ENCODE measurements at places on chromosomes 11 and 22.

DNA sequence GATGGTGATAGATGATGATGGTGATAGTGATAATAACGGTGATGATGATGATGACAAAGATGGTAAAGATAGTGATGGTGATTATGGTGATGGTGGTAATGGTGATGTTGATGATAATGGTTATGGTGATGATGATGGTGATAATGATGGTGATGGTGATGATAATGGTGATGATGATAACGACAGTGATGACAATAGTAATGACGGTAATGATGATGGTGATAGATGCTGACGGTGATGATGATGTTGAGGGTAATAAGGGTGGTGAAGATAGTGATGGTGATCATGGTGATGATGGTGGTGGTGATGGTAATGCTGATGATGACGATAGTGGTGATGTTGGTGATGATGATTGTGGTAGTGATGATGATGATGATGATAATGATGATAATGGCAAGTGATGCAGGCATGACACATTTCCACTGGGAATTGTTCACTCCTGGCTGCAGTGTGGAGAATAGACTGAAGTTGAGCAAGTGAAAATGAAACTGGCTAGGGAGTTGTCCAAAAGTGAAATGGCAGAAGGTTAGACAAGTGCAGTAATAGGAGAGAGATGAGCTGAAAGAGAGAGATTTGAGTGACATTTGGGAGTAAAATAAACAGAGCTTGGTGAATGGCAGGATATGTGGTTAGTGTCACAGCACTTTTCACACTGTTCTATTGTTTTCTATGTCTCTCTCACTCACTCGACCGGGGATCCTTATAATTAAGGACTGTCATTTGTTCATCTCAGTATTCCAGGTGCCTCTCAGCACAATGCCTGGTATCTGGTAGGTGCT is 992.5 kb downstream of the OPCML start:
- no peak for DNase-seq

DNA sequence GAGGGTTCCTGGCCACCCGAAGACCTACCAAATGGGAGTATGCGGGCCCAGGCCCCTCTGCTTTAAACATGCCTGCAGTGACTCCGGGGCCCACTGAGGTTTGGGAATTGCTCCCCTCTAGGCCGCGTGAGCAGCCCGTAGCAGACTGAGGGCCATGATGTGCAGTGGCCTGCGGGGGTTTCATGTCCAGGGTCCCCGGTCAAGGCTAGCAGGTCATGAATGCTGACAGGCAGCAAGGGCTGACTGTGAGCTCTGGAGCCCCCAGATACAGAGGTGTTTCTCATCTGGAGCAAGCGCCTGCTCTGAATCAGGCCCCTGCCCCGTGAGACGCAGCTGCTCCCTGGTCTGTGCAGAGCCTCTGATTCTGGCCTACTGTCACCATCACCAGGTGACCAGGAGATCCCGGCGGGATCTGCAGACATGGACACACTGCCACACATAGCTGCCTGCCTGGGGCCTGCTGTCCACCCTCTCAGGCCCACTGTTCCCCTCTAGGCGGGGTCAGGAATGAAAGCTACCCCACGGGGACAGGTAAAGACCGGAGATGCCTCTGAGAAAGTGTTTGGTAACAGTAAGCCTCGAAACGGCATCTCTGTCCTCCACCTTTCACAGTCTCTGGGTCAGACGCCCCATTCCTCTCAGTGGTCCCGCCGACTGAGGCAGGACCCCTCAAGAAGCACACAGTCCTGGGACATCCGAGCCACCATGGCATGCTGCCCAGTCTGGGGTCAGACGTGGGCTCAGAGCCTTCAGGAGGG is 73.3 kb downstream of the PARVB start:
- no peak for DNase-seq

DNA sequence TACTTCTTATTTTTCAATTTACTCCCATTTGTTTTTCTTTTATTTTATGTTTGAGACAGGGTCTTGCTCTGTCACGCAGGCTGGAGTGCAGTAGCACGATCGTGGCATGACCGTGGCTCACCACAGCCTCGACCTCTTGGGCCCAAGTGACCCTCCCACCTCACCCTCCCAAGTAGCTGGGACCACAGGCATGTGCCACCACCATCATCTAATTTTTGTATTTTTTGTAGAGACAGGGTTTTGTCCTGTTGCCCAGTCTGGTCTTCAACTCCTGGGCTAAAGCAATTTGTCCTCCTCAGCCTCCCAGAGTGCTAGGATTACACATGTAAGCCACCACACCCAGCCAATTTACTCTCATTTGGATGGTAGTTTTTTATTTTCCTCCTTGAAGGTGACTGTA is 679.3 kb upstream of the CCDC179 start:
- no peak for DNase-seq

DNA sequence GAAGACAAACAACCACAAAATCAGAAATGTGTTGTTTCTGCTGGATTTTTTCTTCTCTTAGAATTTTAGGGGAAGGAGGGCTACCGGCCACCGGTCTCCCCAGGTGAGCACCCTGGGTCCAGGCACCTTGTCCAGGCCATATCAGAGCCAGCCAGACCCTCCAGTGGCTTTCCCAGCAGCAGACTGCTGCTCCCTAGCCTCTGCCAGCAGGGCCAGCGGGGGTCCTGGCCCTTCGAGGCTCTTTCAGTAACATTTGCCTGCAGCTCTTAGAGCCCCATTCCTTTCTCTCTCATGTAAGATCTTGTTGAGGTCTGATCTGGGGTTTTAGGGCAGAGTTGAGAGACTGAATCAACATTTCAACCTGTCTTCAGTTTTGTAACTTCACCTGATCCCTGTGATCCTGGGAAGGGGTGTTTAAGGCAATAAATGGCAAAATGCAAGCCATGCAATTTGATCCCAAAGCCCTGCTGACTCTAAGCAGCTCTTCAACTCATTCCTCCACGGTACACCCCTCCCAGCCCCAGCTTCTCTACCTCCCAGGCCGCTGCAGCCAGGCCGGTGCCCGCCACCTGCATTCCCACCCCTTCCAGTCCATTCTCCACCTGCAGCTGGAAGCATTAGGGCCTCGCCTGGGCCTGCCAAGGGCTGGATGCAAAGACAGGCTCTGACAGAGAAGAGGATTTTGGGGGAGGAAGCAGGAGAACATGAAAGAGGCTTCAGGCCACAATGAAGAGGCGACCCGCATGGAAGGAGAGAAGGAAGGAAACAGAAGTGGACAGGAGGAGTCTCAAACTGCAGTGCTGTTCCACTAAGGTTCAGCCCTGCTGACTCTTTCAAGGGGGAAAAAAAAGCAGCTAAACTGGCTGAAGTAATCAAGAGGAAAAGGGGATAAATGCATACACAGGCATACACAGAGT is 113.0 kb upstream of the FGF3 start:
- DNase-seq: no peak

- no peak for DNase-seq
Observed at GRCh38 chr11:11978792-11979487, 29.5 kb downstream of the DKK3 start.

DNA sequence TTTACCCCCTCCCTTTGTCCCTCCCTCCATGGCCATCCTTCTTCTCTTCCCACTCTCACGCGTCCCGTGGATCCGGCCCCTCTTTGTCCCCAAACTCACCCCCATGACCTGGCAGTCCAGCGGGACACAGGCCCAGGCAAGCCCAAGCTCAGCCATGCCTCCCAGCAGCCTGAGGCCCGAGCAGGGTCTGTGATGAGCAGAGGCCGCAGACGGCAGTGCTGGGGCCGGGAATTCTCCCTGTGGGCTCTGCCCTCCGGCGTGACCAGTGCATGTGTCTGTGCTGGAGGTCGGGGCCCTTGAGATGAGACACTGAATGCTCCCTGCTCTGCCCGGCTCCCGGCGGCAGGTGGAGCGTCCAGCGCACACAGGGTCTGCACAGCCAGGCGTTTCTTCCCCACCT is 237.9 kb downstream of the BRD1 start:
- no peak for DNase-seq

DNA sequence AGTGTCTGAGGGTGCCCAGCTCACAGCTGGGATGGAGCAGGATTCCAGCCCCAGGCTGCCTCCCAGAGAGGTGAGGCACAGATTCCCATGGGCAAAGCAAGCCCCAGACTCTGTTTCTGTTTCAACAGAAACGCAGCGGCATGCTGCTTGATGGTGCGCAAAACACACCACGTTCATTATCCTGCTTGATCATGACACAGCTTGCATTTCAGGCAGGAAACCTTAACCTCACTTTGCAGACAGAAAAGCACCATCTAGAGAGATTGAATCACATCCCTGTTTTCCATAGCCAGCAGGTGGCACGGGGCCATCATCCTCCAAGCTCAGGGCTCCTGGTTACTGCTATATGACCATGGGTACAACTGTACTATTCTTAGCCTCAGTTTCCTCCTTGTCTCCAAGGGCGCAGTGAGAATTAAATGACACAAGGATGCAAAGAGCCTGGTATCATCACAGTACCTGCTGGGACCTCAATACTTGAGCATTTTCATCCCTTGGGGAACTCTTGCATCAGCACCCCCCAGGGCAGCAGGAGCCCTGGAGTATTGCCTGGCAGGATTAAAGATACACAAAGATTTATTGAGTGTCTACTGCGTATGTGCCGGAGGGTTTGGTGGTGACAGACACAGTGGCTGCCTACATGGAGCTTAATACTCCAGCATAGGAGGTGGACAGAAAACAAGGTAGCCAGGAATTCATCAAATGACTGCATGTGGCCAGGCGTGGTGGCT is 110.0 kb downstream of the TP53I11 start:
- DNase-seq: no peak

DNA sequence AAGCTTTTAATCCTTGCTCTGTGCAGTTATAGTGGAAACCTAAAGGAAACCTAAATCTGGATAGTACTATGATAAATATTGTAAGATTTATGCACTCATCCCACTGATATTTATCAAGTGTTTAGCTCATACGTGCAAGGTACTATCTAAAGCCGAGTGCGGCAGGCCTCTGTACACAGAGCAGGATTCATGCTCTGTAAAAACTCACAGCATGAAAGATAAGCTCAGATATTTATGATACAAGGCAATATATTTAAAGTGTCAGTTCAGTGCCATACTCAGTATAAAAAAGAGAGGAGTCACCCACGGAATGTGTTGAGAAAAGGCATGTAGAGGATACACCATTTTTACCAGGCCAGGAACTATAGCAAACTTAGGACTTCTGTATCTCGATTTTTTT is 66.2 kb downstream of the MAML2 start:
- DNase-seq: no peak

DNA sequence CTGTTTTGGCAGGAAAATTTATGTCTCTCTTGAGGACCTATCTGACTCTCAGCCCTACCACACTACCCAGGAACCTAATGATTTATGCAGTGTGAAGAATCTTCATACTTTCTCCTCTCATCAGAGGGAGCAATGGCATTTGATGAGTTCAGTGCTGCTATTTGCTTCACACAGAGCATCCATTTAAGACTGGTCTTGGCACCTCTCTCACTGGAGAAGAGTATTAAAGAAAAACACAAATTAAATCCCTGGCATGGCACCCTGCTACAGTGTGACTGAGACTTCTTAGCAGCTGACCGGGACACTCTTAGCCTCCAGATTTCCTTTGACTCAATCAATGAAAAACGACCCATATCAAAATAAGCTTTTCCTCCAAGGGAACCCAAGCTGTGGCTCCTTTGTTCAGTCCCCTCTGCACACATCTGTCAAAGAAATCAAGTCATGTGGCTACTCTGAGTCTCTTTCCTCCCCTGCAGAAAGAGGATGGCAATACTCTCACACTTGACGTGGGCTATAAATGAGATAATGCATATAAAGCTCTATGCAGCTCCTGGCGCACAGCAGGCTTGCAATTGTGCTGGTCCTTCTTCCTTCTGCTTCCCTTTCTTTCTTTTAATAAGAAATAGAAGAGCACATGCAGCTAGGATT is 186.1 kb upstream of the E2F8 start:
- DNase-seq: no peak

- no peak for DNase-seq
Observed at GRCh38 chr22:40541300-40541699, 95.2 kb downstream of the MRTFA start.

Measured in activated CD4-positive, alpha-beta T cell treated with anti-CD3 and anti-CD28 coated beads for 24 hours (primary cell).